COR-L47 (cell line): ENCODE measurements at places on chromosomes 3 and 15.

DNA sequence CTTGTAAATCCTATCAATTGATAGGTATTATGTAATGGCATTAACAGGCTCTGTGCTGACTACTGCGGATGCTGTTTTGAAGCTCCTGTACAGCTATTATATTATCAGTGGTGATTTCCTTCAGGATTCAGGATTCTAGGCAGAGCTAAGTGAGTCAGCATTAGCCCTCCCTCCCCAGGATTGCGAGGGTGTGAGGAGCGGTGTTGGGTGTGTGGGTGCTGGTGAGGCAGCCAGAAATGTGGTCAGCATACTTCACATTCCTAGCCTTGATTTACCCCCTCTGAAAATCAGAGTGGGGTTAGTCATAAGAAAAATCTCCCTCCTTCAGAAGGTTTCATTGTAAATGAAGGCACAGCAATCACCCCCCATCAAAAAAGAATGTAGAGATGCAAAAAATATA, 72.5 kb downstream of the SNTN start:
- DNase-seq, result no peak

GRCh38 chr3:141552440-141552991, 65.7 kb downstream of the RASA2 start:
- DNase-seq, result no peak

DNA sequence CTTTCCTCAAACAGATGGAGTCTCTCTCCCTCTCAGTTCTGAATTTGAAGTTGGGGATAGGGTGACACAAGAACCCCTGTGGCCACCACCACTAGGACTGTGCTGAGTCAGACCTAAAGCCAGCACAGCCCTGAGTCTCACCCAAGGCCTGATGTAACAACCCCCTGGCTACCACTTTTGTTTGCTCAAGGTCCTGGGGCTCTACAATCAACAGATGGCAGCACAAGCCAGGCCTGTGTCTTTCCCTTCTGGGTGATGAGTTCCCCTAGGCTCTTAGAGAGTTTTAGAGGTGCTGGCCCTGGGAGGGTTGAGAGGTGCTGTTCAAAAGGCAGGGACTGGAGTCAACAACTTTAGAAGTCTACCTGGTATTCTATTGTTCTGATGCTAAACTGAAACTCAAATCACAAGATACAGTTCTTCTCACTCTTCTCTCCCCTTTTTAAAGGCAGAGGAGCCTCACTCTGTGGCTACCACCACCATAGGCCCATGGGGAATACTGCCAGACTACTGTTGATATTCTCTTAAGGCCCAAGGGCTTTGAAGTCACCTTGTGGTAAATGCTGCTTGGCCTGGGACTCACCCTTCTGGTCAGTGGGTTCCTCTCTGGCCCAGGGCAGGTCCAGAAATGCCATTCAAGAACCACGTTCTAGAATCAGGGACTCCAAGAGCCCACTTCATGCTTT, 6.5 kb downstream of the OR5K4 start:
- DNase-seq, result no peak

DNA sequence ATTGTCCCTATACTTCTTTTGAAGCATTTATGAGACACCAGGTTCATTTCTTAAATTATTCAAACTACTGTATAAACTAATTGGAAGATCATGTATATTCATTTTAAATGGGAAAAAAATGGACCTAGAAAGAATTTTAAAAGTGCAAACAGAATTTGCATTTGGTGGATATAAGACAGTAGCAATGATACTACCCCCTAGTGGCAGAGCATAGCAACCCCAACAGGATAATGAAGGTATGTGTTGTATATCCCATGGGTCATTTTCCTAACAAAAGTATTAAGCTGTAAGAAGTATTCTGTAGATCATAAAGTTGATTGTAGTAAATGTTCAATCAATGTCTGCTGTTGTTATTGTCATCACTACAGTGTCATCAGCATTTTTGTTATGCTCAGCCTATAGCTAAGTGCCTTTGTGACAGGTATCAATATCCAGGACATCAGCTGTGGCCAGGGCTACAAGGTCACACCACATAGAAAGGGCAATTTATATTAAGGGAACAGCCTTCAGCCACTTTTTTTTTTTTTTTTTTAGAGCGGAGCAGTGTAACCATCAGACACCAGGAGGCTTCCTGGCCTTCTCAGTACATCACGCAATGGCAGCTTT, 175.8 kb downstream of the FOXB1 start:
- peak; percentile 29 for DNase-seq

DNA sequence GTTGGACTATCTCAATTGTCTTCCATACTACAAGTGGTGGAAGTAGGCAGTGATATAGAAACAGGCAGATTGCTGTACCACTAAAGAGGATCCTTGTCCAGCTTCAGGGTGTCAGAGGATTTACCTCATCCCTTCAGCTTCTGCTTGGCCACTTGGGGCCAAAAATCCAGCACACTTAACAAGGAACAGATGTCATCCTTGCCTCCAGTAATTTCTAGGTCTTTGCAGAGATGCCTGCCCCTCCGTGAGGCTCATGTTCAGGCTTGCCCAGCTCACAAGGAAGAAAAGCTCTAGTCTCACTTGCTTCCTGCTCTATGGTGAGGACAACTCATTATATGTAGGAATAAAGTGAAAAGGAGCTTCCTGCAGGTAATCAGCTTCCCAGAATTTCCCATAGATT, 510.3 kb downstream of the EPHA3 start:
- DNase-seq, result no peak

DNA sequence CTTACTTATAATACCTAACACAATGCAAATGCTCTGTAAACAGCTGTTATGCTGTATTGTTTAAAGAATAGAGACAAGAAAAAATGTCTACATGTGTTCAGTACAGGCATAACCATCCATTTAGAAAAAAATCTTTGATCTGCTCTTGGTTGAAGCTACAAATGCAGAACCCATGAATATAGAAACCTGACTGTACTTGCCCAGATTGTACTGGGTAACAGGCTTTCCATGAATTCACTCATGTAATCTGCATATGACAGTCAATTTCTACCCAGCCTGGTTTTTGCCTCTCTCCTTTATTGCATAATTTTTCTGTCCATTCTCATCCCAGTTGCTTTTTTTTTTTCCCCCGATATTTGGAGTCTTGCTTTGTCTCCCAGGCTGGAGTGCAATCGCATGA, 62.6 kb upstream of the ETV5 start:
- no peak for DNase-seq

DNA sequence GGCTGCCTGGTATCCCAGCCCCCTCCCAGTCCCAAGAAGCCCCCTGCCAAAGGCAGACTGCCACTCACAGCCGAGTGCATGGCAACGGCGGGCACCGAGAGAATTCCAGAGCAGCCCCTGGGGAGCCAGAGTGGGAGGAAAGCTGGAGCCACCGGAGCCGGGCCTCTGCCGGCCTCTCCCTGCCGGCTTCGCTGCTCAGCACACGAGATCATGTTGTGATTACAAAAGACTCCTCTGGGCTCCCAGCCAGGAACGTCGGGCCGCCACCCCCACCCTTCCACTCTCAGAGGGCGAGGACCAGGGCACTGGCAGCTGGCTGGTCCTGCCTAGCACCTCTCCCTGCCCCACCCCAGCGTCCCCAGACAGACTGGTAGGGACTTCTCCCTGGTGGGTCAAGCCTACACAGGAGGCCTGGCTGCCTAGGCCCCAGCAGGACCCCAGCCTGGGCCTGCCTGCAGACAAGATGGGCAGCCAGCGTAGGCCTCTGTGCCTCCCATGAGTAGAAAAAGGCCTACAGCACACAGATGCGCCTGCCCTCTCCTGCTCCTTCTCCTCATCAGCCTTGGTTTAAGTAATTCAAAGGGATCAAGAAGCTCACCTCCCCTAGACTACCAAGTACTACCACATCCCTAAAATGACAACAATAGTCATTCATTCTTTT, at the start of gene CCDC9B:
CCDC9B (minus strand) TSS at position 200 of the 661 bp plus-strand sequence; CDS start at position 80, 120 bp downstream.
- peak; percentile 81 for DNase-seq

DNA sequence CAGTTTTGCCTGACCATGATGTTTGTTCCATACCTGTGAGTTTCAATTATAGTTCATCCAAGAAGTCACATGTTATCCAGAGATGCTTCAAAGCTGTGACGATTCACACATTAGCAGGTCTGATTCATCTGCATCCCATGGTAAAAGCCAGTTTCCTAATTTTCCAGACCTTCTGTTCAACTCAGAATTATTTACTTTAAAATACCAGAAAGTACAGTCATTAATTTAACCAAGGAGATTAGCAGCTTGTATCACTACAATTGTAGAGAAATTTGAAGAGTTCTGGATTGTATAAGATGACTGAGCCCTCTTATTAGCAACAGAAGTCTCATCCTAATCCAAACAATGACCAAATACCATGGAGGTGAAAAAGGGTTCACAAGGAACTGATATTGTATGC, 76.1 kb upstream of the THBS1 start:
- DNase-seq, result no peak

GRCh38 chr3:9301798-9302197, 52.4 kb upstream of the SRGAP3 start:
- DNase-seq, result no peak

DNA sequence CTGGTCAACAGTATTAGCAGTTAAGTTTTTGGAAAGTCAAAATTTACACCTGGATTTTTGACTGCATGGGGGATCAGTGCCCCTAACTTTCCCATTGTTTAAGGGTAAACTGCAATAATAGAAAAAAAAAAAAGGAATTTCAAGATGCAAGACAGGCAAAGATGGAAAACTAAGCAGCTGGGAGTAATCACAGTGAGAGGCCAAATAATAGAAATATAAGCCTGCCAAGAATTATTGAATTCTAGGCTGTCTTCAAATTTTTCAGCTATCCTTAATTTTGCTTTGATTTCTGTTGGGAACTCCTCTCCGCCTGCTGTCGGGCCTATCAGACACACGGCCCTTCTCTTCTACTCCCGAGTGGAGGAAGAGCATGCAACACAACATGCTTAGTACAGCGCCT, 215.5 kb upstream of the LMCD1 start:
- DNase-seq, result no peak

- DNase-seq, result no peak
Observed at GRCh38 chr15:88046576-88047129, 209.9 kb downstream of the NTRK3 start.

GRCh38 chr3:133472242-133472641, 72.4 kb downstream of the BFSP2 start:
- DNase-seq, result peak; percentile 64

- no peak for DNase-seq
Observed at GRCh38 chr15:31270767-31271166, 55.9 kb upstream of the KLF13 start.

GRCh38 chr3:128606094-128606493, 44.5 kb downstream of the RPN1 start:
- DNase-seq, result no peak

DNA sequence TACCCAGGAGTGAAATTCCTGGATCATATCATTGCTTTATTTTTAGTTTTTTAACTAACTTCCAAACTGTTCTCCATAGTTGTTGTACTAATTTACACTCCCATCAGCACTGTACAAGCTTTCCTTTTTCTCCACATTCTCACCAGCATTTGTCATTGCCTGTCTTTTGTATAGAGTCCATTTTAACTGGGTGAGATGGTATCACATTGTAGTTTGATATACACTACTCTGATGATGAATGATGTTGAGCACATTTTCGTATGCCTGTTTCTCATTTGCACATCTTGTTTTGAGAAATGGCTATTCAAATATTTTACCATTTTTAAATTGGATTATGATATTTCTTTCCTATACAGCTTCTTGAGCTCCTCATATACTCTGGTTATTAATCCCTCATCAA, 1586.6 kb downstream of the SI start:
- DNase-seq, result no peak
